GM04504 (cell line): ENCODE measurements at places on chromosomes 2 and 18.

DNA sequence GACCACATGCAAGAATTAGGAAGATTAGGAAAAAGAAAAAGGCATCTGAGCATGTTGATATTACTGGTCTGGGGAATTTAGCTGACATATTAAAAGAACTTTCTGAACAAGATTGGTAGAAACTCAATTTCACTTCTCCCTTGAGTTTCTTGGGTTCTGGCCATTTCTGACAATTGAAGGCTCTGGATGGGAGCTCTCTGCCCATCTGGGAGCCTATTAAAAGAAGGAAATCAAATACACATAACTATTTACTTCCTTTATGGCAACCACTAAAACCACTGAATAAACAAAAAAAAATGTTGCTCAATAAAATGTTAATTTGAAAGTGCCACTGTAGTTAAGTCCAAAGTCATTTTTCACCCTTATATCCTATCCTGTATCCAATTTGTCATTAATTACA, 216.8 kb upstream of the HNMT start:
- DNase-seq: no peak

DNA sequence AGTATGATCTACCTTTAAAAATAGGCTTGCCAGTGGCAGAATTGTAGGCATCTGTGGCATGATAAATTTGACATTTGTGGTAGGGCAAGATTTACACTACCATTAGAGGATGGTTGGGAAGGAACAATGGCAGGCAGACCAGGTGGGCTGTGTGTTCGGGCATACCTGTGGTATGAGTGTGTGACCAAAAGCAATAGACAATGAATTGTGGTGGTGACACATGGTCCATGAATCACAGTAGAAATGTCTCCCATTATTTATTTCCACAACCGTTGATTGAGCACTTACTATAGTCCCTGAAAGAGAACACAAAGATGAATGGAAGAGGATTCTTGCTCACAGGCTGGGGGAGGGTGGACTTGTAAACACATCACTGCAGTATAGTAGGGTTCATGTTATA, 29.9 kb upstream of the RUFY4 start:
- no peak for DNase-seq

DNA sequence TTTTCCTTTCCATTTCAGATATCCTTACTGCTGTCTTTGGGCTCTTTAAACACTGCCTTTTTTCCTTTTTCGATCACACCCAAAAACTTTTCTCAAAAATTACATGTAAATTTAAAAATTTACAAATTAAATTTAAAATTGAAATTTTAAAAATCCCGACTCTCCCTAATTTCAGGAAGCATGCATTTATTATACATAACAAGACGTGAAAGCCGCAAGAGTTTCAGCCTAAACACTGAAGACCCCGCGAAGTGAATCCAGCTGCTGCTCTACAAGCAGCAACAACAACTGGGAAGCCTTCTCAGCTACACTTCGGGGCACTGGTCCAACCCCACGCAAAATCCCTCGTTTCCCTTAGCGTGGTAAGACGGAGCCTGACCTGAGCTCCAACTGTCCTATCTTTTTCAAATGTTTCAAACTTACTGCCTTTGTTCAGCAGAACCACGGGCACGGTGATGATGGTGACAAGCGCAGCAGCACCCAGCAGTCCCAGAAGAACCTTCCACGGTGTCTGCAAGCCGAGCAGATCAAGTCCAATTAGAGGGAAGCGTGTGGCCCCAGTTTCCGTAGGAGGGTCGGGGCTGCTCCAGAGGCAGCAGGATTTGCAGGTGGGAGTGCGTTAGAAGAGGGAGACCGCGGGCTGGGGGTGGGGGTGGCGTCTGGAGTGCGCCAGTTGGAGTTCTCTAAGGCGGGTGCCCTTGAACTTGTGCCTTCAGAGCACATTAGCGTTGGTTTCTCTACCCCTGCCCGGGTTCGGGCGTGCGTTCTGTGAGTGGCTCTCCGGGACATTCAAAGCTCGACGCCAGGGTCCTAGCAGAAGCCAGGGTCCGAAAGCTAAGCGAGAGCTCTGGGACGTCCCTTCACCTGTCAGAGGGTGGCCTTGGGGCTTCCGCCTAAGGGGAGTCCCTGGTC, 783 bp downstream of the DPP4 start:
- no peak for DNase-seq

DNA sequence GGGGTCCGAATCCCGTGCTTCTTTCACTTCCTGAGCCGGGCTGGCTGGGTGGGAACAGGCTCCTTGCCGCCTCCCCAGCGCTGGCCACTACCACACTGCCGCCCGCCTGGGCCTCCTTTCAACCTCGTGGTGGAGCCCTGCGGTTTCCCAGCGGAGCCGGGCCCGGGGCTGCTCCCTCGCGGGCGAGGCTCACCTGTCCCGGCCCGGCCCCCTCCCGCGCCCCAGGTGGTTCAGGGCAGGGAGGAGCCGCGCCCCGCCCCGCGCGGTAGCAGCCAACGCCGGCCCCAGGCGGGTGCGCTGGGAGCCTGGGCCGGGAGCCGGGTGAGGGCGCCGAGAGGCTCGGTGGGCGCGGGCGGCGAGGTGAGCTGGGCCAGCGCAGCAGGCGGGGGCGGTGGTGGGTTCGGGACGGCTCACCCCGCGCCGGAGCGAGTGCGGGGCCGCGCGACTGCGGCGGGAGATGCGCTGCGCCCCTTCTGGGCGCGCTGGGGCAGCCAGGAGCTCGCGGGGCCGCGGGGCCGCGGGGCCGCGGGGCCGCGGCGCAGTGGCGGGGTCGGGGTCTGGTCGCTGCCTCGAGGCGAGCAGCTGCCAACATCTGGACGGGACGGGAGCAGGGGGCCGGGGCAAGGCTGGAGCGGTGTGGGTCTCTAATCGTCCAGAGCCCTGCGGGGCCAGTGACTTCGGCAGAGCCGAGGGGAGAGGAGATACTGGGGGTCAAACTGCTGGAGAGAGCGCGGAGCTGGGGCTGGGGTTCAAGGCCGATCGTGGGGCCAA, at the start of gene LYPD6B:
TSS of gene LYPD6B (plus strand) at position 258 of the 771 bp plus-strand sequence. CDS start 92,250 bp downstream, outside the sequence.
- no peak for DNase-seq

DNA sequence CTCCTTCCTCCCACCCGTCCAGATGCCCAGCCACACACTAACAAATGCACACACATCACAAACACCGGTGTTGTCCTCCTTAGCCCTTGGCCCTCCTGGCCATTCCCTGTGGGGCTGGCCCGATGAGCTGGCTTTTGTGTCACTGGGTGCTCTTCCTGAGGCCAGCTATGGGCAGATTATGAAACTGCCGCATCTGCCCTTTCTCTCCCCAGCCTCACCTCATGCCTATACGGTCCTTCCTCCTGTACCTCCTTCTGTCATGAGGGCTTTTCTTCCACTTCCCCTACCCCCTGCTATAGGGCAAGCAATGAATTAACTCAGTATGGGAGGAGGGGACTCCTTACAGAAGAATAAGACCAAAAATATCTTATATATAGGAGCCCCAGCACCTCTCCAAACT, 10.3 kb upstream of the INO80C start:
- no peak for DNase-seq

DNA sequence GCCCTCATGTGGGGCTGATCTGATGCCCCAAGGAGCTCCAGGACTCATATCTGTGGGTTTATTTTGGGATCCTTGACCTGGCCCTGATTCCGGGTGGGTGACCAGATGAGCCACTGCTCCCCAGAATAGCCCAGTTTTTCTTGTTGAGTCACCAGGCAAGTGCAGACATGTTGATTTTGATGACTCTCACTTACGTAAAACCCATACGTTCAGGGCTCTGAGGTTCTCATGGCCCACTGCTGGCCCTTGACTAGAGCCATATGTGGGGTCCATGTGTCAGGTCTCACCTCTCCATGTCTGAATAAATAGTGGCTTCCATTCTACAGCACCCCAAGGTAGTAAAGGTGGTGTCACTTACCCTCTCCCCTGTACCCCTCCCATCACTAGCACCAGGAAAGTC, 41.9 kb downstream of the CDC42EP3 start:
- DNase-seq: no peak
